ENCODE measurements at places on chromosomes 2 and 18.

GRCh38 chr2:221169724-221170123 lies 402.4 kb downstream of the EPHA4 start:
- no peak for DNase-seq

DNA sequence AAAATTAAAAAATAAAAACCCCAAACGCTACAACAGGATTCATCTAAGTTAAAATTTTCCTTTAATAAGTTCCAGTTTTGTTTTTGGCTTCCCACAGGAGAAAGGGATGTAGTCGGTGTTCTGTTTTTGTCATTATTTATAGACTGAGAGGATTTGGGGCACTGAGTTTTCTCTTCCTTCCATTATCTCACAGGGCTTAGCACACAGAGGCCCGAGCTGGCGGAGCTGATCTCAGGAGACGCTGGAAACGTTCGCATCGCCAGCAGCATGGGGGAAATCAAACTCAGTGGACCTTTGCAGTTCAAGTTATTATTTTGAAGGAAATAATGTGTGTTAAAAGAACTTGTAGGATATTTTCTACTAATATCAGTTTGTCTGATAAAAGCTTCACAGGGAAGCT lies 669.7 kb upstream of the SALL3 start:
- no peak for DNase-seq

DNA sequence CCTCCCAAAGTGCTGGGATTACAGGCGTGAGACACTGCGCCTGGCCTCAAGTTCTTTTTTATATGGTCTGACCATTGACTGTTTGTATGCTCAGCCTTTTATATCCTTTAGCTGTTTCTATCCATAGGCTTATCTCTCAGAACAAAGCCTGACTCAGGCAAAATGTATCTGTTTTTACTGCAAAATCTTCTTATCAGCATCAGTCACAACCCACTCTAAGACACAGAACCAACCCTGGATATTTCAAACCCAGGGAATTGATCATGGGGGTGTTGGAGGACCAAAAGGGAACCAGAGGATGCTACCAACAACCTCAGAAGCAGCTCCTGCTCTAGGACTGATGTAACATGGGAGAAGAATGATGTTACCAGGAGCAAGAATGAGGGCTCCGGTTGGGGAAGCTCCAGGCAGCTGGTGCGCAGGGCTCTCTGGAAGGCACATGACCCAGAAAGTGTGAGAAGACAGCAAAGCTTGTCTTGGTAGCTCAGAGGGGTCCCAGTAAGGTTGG lies 75.3 kb upstream of the NCK2 start:
- no peak for DNase-seq

GRCh38 chr2:128710729-128711128 lies 392.1 kb upstream of the HS6ST1 start:
- peak; percentile 41 for DNase-seq

DNA sequence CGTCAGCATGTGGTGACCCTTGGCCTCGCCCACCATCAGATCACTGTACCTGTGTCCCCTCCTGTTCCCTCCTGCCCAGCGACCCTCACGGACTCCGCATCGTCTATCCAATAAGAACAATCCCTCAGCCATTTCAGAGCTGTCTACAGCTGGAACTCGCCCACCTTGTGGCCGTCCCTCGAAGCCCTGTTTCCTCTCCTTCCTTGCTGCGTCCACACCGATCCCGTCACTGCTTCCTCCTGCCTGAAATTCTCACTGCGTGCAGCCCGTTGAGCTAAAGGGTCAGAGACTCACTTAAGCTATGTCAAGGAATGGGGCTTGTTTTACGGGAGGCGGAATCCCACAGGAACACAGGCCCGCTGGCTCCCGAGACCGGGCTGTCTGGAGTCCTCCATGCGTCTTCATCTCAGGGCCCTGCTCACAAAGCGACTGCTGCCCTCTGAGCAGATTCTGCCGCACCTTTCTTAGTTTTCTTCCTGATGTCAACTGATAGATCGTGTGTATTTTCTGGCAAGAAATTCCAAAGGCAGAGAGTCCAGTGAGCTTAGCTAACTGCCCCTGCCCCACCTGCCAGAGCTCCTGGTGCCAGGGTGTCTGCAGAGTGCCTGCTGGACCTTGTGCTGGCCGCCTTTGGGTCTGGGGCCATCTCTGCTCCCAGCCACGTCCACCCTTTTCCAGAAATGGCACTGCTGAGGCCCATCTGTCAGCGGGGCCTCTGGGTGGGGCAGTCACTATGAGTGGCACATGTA lies 35.3 kb downstream of the KLHL29 start:
- no peak for DNase-seq

- no peak for DNase-seq
These were observed 356.6 kb downstream of the RIT2 start for GRCh38 chr18:42758852-42759251.

- DNase-seq, result no peak
These were observed 123.9 kb downstream of the CACNB4 start for GRCh38 chr2:151974988-151975387.

DNA sequence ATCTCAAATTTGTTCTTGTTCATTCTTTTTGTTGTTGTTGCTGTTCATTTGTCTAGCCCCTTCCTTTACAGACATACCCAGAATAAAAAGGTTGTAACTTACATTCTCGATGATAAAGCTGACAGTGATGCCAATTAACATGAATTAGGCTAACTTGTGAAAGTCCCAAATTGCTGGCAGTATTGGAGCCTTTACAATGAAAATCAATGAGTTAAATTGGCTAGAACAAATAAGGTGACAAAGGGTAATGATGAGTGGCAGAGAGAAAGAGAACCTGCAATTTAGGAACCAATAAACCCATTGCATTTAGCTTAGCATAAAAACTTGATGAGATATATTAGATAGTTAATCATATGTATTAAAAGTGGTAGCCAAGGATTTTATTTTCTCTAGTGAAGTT lies 521.0 kb downstream of the ADCYAP1 start:
- DNase-seq, result no peak

DNA sequence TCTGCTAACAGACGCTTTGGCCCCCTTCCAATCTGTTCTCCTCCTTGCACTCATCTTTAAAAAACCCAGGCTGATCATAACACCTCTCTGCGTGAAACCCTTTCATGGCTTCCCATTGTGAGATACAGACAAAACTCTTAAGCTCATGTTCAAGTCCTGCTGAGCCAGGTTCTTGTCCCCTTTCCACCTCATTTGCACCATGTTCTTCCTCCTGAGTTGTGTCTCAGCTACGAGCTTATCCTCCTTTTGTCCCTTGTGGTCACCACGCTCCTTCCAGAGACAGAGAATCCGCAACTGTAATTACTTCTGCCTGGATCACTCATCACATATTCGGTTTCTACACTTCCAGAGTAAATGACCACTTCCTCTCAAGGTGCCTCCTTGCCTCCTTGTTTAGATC lies 238.8 kb downstream of the ACTR3 start:
- DNase-seq, result no peak

- DNase-seq, result no peak
These were observed 41.3 kb upstream of the AGFG1 start for GRCh38 chr2:227430639-227431038.

DNA sequence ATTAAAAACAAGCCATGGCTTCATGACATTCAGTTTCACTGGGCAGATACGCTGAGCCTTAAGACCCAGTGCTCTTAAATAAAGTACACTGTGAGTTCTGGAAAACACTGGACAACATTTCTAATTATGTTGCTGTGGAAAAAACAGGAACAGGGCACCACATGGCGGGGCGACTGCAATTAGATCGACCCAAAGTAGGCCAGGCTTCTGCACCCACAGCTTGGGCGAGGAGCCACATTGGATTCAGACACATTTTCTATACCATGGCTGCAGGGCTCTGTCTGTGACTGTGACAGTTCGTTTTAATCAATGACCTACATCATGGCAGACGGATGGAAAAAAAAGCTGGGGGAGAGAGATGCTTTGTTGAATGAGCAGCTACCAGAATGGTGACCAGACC lies 227.2 kb upstream of the HS6ST1 start:
- no peak for DNase-seq

GRCh38 chr2:230589025-230589424 lies 123.6 kb upstream of the CAB39 start:
- no peak for DNase-seq

DNA sequence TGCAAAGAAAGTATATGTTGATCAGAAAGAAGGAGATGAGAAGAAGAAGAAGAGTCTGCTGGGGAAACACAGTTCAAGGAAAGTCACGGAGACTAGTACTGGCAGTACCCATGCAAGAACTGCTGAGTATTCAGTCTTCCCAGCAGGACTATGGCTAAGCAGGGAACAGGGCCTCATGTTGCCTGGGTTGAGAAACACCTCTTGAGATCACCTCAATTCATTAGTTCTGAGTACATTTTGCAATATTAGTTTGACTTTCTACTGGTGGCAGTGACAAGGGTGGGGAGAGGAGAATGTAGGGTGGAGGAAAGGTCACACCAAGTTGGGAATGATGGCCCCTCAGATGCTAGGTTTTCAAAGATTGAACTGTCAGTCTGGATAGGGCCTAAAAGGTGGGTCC lies 50.5 kb downstream of the MRPL33 start:
- DNase-seq, result no peak

GRCh38 chr2:157085522-157085921 lies 172.0 kb upstream of the GALNT5 start:
- DNase-seq, result no peak

DNA sequence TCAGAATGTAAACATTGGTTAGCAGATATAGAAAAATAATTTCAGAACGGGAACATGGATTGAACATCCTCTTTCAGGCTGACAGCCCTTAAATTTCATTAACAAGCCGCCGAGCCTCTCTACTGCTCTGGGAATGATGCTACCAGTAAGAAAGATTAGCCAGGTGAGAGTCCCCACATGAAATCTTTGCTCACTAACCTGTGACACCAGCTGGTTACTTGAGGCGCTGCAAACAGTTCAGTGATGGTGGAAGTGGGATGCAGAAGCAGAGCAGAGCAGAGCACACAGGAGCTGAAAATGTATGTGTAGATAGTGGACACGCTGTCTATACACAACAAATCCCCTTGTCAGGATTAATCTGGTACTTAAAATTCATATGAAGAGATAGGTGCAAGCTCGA lies 721.1 kb downstream of the DPP10 start:
- DNase-seq, result no peak

GRCh38 chr2:98846041-98846440 lies 90.0 kb downstream of the CRACDL start:
- no peak for DNase-seq

GRCh38 chr2:46982351-46983064 lies 66.9 kb upstream of the MCFD2 start:
- DNase-seq, result no peak

GRCh38 chr2:74921236-74921736 lies 37.2 kb upstream of the POLE4 start:
- no peak for DNase-seq

- no peak for DNase-seq
These were observed 25.2 kb upstream of the ACVR1 start for GRCh38 chr2:157901325-157901724.
